Putamen (tissue), 1 donor: ENCODE measurements at places on chromosomes 3 and 15.

- no peak for DNase-seq
These were observed 961.5 kb upstream of the NR2F2 start for GRCh38 chr15:95368755-95369601.

DNA sequence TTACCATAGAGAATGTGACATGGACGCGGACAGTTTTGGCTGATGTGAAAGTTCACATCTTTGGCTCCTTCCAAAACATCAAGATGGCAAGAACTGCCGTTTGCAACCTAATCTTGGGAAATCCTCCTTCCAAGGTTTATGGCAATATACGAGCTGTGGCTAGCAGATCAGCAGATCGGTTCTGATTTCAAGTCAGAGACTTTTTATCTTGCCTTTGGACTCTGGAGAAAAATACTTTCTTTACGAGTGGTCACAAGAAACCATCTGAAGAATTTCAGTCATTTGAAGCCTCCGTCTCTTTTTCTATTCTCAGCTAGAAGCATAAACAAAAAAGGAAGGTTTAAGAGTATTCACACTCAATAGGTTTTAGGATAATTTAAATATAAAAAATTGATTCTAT, 153.5 kb upstream of the MEIS2 start:
- no peak for DNase-seq

DNA sequence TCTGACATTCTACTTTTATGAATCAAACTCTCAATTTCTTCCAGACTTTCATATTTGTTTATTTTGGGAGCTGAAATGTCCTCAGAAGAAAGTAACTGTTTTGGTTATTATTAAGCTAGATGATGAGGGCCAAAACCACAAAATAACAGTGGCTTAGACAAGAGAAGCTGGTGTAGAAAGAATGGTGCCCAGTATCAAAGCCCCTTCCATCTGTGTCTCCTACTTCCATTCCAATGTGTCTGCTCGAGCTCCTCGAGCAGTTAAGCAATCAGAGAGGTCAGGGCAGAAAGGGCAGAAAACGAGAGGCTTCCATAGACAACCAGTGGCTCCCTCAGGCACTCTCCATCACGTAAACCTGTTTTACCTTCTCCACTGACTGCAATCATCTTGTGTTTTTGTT, 59.7 kb upstream of the MAGI1 start:
- DNase-seq = no peak

GRCh38 chr15:65085990-65086679, 9.6 kb downstream of the KBTBD13 start:
- DNase-seq = no peak

DNA sequence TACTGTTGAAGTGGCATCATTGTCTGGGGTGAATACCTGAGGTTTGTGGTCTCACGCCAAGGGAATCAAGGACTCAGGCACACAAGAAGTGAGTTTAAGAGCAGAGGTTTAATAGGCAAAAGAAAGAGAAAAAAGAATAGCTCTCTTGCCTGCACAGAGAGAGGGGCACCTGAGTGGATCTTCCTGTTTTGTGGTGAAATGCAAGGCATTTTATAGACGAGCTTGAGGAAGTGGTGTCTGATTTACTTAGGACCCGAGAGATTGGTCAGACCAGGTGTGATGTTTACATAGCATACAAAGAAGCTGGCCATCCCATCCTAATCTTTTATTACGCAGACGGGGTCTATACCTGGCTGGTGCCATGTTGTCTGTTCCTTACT, 13.2 kb downstream of the CCR5 start:
- DNase-seq = no peak

DNA sequence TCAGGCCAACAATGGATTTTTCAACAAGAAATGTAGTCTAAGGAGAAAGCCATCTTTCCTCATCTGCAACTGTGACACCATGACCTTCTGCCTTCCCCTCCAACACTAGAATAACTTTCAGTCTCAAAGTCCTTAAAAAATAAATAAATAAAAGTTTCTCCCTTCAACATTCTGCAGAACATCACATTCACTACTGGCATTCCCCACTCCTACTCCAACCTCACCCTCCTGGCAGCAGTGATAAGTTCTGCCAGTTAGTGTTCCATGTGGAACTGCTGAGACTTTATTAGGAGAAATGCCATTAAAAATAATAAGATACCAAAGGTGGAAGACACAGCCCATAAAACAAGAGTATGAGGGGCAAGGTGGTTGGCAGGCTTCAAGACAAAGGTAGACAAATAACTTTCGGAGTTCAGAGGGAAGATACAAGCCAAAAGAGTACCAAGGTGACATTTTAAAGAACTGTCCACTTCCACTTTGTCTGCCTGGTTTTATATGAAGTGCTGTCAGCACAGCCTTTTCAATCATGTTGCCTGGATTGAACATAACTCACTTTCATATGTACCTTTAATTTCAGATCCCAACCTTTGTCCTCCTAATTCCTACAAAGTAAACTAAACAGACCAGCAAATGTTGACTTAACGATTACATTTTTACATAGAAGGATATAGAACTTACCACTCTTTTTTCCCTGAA, 37.5 kb upstream of the RSL24D1 start:
- no peak for DNase-seq

GRCh38 chr15:59688423-59688781, 718 bp downstream of the BNIP2 start:
- no peak for DNase-seq

DNA sequence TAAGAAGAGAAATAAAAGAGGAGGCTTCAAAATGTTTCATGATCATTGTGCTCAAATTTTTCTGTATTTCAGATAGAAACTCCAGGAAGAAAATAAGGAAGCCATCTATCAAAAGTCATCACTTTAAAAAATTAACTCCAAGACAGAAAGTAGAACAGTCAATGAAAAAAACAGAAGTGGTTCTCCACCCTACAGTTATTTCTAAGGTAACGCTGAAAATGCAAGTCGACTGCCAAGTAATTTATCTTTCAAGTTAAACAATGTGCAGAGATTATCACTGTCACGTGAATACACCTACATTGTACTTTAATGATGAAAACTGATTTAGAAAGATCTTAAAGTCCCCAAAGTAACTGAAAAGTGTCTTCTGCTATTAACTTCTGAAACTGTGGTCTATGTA, 78.5 kb upstream of the SNRPA1 start:
- peak; percentile 36 for DNase-seq

- DNase-seq = no peak
These were observed 34.9 kb downstream of the GRIP2 start for GRCh38 chr3:14505001-14505802.

GRCh38 chr3:78154521-78155186, 1114.8 kb downstream of the ROBO2 start:
- DNase-seq = no peak

GRCh38 chr3:14434126-14434497, 31.7 kb downstream of the SLC6A6 start:
- DNase-seq = no peak

DNA sequence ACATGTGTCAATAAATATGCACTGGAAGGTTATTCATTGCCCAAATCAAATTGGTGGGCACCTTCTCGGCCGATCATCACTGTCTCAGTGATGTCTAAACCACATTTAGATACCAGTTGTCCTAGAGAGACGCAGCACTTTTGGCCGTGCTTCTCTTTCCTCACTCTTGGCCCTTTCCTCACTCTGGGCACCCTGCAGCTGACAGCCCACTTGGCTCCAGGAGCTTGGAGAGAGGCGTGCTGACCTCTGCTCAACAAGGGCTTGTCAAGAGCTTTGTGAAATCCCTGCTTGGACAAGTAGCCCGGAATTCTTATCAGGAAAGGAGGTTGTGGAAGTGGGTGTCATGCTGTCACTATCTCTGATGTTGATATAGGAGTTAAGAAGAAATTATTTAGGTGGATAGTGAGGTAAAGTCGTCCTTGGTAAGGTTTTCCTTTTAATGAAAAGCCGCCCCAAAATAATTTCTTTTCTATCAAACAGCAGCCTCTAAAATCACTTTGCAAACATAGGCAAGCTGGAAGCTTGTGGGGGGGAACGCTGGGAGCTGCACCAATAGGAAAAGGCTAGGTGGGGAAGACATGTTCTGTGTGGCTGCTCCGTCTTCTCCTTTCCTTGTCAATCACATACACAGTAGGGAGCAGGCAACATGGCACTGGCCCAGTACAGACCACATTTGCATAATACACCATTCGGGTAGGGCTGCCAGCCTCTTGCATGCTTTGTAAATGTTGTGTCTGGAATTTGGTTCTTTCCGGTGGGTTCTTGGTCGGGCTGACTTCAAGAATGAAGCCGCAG, 126.8 kb upstream of the UBE3A start:
- no peak for DNase-seq
